ENCODE measurements at places on chromosomes 2 and 18. TPM values are rescaled to one million over a fixed set of nuclear protein-coding genes. Genes with fewer than 3 reads are reported as not detected.

CIB4 gene
- not detected for total RNA-seq

GRCh38 chr2:105691947-105692390 lies 52.7 kb upstream of the NCK2 start:
- H3K4me3 ChIP-seq: no peak overlapping the region
- no peaks in the 10 kb centered on the region for H3K36me3 ChIP-seq
- H3K27ac ChIP-seq: no peak overlapping the region
- H3K4me1 ChIP-seq: no peaks in the 10 kb centered on the region
- no peaks in the 10 kb centered on the region for H3K27me3 ChIP-seq

GRCh38 chr2:219477815-219478214 lies 20.9 kb upstream of the GMPPA start:
- no peaks in the 10 kb centered on the region for H3K4me1 ChIP-seq
- H3K36me3 ChIP-seq: peaks cover 19% of the 10 kb centered on the region
- DNase-seq: no peak

- no peaks in the 10 kb centered on the region for H3K4me1 ChIP-seq
- no peaks in the 10 kb centered on the region for H3K27me3 ChIP-seq
- H3K4me3 ChIP-seq: no peak overlapping the region
- H3K36me3 ChIP-seq: no peaks in the 10 kb centered on the region
Measured at GRCh38 chr2:176165370-176166050, 8.4 kb downstream of the HOXD3 start.

Measured in aorta (tissue), 5 donors.